IMR-90 (cell line): ENCODE measurements at places on chromosomes 1 and 21. TPM values are rescaled to one million over a fixed set of nuclear protein-coding genes. Genes with fewer than 3 reads are reported as not detected.

GRCh38 chr1:46012236-46012635 lies 120.2 kb downstream of the PIK3R3 start:
- DNase-seq, result no peak
- H3K36me3 ChIP-seq, result peaks cover 18% of the 10 kb centered on the region
- no peaks in the 10 kb centered on the region for H3K27me3 ChIP-seq
- H3K27ac ChIP-seq, result no peak overlapping the region
- H3K4me1 ChIP-seq, result no peaks in the 10 kb centered on the region
- no peak overlapping the region for H3K4me3 ChIP-seq

GRCh38 chr21:14567331-14568279 lies 21.5 kb upstream of the SAMSN1 start:
- no peaks in the 10 kb centered on the region for H3K4me1 ChIP-seq
- H3K27ac ChIP-seq, result no peak overlapping the region
- no peaks in the 10 kb centered on the region for H3K36me3 ChIP-seq
- no peaks in the 10 kb centered on the region for H3K27me3 ChIP-seq

Gene SMG7
- total RNA-seq, result 20.8 and 22.6 TPM in 2 replicates

Gene OR6K3
- not detected in 2 replicates for total RNA-seq

DNA sequence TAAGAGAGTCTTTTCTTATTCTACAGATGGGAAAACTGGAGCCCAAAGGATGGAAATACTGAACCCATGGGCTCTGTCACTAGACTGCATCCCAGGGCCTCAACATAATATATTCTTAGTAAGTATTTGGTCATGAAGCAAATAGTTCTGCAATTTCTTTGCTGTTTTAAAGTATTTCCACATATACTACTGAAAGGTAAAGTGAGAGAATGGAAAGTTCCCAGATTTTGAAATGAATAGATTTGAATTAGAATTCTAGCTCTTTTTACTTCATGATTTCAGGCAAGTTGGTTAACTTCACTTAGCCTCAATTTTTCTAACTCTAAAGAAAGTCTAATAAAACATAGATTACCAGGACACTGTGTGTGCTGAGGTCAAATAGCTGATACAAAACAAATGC lies 95.6 kb upstream of the FGGY start:
- no peaks in the 10 kb centered on the region for H3K36me3 ChIP-seq
- H3K27me3 ChIP-seq, result no peaks in the 10 kb centered on the region
- peaks cover 4% of the 10 kb centered on the region; the same call in 1 of the 2 replicates for H3K4me1 ChIP-seq
- no peak for DNase-seq
- H3K27ac ChIP-seq, result no peak overlapping the region
- H3K4me3 ChIP-seq, result no peak overlapping the region

DNA sequence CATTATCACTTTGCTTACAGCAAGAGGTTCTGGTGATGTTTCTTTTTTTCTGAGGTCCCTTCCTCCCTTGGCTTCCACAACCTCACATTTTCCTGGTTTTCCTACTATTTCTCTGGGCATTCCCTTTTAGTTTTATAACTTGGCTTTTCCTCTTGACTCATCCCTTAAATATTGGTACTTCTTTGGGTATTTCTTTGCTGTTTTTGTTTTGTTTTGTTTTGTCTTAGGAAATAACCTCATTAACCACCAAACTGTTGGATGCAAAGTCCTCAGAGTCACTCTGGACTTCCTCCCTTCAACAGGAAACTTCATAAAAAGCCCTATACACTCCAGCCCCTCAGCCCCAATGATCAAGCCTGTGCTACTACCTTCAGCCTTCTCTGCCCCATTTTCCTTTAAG lies 211.1 kb downstream of the DUSP10 start:
- DNase-seq, result no peak
- H3K4me1 ChIP-seq, result no peaks in the 10 kb centered on the region
- H3K27me3 ChIP-seq, result no peaks in the 10 kb centered on the region; the same call in 1 of the 2 replicates
- H3K36me3 ChIP-seq, result no peaks in the 10 kb centered on the region

DNA sequence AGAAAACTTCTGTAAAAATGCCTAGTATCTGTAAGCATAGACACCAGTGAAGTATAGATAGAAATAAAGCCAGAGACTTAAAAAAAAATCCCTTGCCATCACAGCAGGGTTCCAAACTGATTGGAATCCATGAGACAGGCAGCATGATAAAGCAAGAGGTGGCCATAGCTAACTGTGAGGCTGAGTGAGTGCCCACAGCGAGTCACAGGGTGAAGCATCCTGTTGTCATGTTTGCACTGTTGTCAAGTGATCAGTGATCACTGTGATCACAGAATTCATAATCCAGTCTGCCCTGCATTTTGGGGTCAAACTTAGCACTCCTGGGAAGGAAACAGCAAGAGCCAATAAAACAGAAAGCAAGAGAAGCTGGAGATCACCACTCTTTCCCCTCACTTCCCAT lies 33.3 kb downstream of the LRRC8B start:
- no peak overlapping the region for H3K4me3 ChIP-seq
- no peaks in the 10 kb centered on the region for H3K27me3 ChIP-seq
- no peak for DNase-seq
- no peaks in the 10 kb centered on the region for H3K36me3 ChIP-seq
- no peaks in the 10 kb centered on the region for H3K4me1 ChIP-seq
- H3K27ac ChIP-seq, result no peak overlapping the region

Gene PRR9
- total RNA-seq, result not detected in 2 replicates

GRCh38 chr1:234400773-234401172 lies 27.5 kb downstream of the COA6 start:
- no peaks in the 10 kb centered on the region for H3K36me3 ChIP-seq
- no peak overlapping the region for H3K4me3 ChIP-seq
- no peaks in the 10 kb centered on the region for H3K27me3 ChIP-seq
- no peaks in the 10 kb centered on the region for H3K4me1 ChIP-seq

- no peaks in the 10 kb centered on the region for H3K36me3 ChIP-seq
- H3K4me1 ChIP-seq, result no peaks in the 10 kb centered on the region
- no peak overlapping the region for H3K27ac ChIP-seq
- DNase-seq, result no peak
- H3K27me3 ChIP-seq, result no peaks in the 10 kb centered on the region; the same call in 1 of the 2 replicates
Observed at GRCh38 chr1:233386336-233386735, 58.8 kb downstream of the MAP3K21 start.
